Left ventricle myocardium inferior (tissue), 1 donor: ENCODE measurements at places on chromosomes 13 and 19.

GRCh38 chr19:2164020-2164998, 576 bp downstream of the DOT1L start:
- DNase-seq, result no peak

GRCh38 chr13:34546344-34547250, 395.5 kb upstream of the NBEA start:
- DNase-seq, result no peak

DNA sequence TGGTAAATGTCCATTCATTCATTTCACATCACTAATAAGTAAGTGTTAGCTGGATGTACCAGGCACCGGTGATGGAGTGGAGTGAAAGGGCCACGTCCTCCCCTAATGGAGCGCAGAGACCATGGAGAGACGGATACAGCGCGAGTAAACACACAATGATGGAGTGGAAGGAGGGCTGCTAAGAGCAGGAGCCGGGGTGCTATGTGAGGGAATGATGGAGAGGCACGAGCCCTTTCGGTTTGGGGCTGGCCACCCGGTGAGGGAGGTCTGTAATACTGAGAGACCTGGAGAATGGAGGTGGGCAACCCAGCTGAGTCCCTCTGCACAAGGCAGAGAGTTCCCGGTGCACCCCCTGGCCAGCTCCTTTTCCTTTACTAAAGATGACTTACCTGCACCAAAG, 53.7 kb downstream of the PEPD start:
- no peak for DNase-seq

DNA sequence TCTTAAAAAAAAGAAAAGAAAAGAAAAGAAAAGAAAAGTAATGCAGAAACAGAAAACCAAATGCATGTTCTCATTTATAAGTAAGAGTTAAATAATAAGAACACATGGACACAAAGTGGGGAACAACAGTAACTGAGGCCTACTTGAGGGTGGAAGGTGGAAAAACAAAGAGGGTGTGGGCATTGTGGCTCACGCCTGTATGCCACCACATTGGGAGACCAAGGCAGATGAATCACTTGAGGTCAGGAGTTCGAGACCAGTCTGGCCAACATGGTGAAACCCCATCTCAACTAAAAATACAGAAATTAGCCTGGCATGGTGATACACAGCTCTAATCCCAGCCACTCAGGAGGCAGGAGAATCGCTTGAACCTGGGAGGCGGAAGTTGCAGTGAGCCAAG, 8.1 kb downstream of the ZNF708 start:
- no peak for DNase-seq

DNA sequence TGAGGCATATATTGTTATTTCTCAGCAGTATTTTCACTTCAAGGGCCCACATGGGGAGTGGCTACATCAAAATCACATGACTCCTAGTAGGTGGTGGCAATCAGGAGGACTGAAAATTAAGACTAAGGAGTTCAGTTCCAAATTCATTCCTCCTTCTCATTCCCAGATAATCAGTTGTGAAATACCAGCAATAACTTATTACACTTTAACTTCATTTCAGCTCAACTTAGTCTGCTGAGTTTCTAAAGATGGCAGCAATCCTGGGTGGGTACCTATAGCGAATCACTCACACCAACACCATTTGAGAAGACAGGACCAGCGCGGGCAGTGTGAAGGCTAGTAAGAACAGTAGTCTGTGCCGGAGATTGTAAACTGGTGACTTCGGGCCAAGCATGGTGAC, 63.9 kb upstream of the SLC10A2 start:
- no peak for DNase-seq

DNA sequence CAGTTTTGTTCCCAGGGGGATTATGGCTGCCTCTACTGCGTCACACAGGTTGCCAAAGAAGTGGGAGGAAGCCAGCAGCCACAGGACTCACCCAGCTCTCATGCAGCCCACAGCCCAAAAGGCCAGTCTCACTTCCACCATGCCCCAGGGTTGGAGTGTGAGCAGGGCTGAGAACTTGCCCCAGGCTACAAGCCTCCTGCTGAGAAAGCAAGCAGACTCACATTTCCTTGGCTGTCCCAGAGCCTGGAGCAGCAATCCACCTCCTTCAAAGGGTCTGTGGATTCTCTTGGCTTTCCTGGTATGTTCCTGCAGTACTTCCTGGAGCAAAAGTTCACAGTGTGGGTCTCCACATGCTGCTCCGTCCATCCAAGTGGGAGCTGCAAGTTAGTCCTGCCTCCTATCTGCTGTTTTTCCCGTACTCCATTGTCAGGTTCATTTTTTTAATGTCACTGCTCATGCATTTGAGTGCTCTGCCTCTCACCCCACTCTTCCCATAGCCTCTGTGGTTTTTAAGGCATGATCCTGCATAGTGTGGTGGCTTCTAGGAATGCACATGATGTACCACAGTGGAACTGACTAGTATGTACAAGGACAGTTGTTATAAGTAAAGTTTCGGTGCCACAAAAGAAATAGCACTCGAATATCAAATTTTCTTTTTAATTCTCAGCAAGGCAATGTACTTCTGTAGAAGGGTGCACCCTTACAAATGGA, 56.2 kb upstream of the ARHGEF7 start:
- no peak for DNase-seq

DNA sequence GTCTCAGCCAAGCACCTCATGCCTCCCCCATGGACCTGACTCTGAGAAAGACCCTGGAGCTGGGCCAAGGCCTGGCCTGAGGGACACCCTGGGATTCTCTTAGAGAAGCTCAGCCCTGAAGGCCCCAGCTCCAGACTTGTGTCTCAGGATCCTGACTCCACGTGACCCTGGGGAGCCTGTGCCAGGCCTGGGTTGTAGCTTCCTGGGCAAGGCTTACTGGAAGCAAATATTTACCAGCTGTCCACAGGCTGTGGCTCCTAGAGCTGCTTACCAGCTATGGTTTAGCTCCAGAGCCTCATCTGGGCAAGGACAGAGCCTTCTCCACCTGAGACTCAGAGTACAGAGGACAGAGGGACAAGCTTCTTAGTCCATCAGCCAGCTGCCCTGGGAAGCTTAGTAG, 61.0 kb upstream of the CEACAM8 start:
- no peak for DNase-seq

DNA sequence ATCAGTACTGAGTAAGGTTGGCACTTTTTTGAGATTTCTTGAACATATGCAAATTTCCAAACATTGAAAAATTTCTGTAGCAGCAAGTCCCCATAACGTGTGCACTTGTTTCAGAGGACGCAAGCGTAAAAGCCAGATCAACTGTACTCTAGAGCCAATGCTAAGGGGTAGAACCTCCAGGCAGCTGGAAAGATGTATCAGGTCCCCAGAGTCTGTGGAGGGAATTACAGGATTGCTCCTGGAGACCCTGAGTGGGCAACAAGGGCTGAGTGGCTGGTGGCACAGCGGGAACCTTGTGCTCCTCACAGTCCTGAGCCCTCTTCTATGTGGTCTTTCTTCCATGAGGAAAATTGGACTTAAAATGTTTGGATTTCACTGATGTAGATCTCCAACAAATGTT, 53.9 kb upstream of the AMER2 start:
- no peak for DNase-seq

DNA sequence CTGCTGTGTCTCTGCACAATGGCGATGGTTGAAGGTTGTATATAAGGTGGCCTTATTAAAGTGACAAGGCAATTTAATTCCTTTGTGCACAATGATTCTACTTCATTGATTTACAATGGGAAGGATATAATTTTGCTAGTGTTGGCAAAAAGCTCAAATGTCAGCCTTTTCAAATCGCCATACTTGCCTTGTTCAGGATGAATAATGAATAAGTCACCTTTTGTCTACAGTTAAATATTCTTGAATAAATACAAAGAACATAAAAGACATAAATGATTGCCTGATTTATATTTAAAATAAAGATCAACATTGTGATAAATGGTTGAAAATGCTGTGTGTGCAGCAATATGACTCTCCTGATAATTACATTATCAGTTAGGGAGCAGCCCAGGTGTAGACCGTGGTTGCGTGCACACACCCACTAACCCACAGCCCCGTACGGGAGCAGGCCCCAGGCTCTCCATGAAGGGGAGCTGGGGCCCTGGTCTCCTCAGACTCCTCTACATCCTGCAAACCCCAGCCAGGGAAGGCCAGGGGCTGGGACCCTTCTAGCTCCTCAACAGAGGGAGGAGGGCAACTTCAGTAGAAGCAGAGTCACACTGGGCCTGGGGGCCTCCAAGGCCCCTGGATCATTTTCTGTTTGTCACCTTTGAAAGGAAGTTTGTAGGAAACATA, 64.9 kb downstream of the TEX29 start:
- no peak for DNase-seq

- no peak for DNase-seq
Observed at GRCh38 chr19:13817018-13817614, 21.9 kb downstream of the ZSWIM4 start.

- no peak for DNase-seq
Observed at GRCh38 chr13:109904218-109904617, 117.8 kb upstream of the IRS2 start.

DNA sequence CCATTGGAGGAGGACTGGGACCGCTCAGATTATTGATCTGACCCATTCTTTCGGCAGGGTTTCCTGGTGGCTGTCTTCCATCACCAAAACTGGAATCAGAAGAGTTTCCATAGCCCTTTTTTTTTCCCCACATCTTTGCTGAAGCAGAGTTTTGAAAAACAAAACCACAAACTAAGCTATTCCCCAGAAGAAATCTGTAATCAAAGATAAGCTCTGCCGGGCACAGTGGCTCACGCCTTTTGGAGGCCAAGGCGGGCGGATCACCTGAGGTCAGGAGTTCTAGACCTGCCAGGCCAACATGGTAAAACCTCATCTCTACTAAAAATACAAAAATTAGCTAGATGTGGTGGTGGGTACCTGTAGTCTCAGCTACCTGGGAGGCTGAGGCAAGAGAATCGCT, 4.2 kb upstream of the ICAM1 start:
- DNase-seq, result no peak

GRCh38 chr13:99722338-99722818, 221.1 kb downstream of the TM9SF2 start:
- DNase-seq, result no peak

DNA sequence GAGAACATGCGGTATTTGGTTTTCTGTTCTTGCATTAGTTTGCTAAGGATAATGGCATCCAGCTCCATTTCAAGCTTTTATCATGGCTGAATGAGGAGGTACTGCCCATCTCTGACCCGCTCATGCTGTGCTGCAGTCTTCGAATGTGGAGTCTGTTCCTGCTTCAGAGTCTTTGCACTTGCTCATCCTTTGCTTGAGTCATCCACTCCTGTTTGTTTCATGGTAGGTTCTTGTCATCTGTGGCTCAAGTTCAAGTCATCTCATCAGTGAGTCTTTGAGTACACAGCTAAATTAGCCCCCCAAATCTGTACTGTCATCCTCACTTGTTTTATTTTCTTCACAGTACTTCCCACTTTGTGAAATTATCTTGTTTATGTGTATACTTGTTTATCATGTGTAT, 5.4 kb downstream of the UCHL3 start:
- no peak for DNase-seq

DNA sequence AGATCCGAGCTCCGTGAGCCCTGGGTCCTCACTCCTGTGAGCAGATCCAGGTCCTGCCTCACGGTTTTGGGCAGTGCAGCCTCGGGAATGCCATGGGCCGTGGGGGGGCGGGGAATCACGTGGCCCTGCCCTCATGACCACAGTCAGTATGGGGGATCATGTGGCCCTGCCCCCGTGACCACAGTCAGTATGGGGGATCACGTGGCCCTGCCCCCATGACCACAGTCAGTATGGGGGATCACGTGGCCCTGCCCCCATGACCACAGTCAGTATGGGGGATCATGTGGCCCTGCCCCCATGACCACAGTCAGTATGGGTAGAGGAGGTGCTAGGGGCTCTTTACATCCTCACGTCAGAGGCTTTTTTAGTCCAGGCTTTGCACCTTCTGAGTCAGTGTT, 64.3 kb upstream of the F7 start:
- DNase-seq, result no peak

GRCh38 chr19:3431760-3432397, 48.4 kb downstream of the SMIM24 start:
- DNase-seq, result no peak

GRCh38 chr19:19319732-19320360, 463 bp downstream of the SUGP1 start:
- DNase-seq, result no peak

- DNase-seq, result no peak
Observed at GRCh38 chr13:37766502-37766901, 103.1 kb downstream of the TRPC4 start.

GRCh38 chr19:21883516-21883915, 47.5 kb upstream of the ZNF43 start:
- no peak for DNase-seq

DNA sequence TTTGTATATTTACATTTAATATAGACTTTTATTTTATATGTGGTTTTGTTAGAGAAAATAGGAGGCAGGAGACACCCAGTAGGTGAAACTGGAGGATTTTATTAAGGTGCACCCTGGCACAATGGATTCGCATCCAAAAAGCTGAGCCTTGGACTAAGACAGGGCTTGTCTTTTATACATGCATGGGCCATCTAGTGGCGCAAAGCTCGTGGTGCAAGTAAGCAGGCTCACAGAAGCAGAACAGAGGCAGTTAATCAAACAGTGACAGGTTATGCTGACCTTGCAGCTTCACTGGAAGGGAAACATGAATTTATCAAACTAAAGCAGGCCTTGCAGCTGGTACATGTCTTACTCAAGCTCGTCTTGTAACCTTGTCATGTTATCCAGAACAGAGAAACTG, 58.8 kb upstream of the ZNF681 start:
- DNase-seq, result no peak

DNA sequence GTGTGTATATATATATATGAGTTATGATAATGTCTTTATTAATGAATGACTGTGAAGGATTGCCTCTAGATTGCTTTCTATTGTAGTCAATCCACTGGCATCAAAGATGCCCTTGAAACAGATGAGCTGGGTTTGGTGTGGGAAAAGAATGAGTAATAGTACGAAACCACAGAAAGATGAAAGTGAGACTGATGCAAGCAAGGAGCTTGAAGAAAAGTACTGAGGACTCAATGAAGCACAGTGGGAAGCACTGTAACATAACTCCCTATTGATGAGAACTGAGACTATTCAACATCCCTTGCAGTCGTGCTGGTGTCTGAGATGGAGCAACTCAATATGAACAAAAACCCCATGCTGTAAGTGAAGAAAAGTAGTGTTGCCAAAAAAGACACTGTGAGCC, 1794.2 kb downstream of the SLITRK5 start:
- DNase-seq, result no peak

GRCh38 chr19:35267818-35268535, 785 bp upstream of the USF2 start:
- DNase-seq, result peak; percentile 83

DNA sequence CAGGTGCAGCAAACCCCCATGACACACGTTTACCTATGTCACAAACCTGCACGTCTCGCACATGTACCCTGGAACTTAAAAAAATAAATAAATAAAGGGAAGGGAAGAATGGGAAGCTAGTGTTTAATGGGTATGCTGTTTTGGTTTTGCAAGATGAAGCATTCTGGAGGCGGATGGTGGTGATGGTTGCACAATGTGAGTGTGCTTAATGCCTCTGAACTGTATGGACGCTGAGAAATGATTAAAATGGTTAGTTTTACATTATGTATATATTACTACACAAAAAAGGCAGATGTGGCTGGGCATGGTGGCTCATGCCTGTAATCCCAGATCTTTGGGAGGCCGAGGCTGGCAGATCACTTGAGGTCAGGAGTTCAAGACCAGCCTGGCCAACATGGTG, 17.8 kb downstream of the NFILZ start:
- no peak for DNase-seq
